ENCODE measurements at places on chromosomes 5 and 9.

DNA sequence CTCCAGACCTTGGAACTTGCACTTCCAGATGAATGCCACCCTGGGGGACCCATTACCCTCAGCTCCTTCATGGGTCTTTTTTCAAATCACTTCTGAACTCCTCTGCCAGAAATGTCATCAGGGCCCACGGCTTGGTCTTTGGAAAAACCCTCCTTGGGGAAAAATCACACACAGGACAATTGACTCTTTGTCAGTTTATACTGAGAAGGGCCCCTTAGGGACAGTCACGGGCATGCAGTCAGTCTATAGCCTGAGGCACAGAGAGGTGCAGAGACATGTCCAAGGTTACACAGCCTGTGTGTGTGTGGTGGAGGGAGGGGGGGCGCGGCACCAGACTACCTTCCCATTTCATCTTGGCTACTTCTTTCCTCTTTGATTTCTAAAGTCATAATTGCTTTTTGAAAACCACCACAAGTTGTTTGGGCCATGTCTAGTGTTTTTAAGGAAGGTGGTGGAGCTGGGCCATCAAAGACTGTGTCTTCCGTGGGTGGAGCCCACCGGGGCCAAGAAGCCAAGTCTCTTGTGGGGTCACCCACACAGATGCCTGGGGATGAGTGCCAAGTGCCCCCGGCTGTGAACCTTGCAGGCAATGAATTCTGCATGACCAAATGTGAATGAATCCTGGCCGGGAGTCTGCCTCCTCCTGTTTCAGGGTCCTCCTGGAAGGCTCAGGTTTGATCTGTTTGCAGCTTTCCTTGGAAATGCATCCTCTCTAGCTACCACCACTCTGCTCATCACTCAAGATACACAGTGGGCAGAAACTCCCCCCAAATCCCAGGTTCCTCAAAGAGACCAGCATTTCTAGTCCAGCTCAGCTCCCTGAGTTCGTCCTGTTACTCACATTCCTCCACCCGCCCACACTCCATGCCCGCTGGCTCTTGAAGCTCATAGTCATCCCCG lies 200.1 kb upstream of the TBC1D2 start:
- DNase-seq: no peak

- peak; percentile 90 for DNase-seq
Observed at GRCh38 chr9:113056191-113057106, at the start of gene ZFP37. Gene ZFP37, minus strand, starts transcription at chr9:113056724. Its CDS starts 36 bp downstream, at chr9:113056688.

DNA sequence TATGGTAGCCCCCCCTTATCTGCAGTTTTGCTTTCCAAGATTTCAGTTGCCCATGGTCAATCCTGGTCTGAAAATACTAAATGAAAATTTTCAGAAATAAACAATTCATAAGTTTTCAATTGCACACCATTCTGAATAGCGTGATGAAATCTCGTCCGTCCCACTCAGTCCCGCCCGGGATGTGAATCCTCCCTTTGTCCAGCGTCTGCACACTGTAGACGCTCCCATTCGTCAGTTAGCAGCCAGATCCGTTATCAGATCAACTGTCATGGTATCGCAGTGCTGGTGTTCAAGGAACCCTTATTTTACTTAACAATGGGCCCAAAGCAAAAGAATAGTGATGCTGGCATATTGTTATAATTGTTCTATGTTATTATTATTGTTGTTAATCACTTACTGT lies 98.6 kb downstream of the TMEM215 start:
- no peak for DNase-seq

DNA sequence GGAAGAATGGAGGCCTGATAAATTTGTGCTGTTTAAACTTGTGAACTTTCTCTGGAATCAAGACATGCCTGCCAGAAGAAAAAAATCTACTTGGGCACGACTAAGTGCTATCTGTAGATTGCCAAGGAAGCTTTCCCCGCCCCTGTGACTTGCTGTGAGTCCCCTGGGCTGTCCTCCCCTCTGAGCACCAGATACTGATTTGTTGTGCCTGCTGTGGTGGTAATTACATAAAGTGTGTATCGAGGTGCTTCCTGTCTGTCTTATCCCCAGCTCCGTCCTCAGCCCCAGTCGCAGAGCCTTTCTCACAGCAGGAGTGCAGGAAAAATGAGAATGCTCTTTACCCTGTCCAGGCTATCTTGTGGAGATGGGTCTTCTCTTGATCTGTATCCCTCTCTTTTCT lies 53.9 kb downstream of the TRIO start:
- no peak for DNase-seq

DNA sequence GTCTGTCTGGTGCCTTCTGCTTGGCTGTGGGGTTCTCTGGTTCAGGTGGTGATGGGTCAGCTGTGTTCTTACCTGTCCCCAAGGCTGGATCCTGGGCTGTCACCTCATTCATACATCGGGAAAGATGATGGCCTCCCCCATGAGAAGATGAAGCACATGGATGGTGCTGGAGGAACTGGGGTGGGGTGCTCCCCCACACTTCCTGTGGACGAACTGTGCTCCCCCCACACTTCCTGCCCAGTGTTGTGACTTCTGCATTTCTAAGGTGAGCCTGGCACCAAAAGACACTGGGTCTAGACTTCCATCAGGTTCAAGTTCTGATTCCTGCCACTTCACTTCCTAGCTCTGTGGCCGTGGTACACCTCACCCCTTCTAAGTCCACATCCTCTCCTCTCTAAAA lies 4.3 kb upstream of the SURF6 start:
- DNase-seq: no peak

DNA sequence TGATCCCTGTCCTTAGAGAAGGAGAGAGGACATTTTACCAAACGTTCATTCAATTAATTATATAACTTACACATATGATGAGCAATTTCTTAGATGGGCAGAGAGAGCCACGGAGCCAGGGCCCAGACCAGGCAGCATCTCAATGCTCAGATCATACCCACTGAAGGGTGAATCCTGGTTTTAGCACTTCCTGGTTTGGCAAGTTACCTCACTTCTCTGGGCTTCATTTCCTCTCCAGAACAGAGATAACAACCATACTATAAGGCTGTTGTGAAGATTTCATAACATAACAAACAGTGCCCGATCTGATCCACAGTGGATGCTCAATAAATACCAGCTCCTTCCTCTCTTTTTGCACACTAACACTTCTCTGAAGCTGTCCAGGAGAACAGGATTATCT lies 271.1 kb downstream of the DENND1A start:
- no peak for DNase-seq

DNA sequence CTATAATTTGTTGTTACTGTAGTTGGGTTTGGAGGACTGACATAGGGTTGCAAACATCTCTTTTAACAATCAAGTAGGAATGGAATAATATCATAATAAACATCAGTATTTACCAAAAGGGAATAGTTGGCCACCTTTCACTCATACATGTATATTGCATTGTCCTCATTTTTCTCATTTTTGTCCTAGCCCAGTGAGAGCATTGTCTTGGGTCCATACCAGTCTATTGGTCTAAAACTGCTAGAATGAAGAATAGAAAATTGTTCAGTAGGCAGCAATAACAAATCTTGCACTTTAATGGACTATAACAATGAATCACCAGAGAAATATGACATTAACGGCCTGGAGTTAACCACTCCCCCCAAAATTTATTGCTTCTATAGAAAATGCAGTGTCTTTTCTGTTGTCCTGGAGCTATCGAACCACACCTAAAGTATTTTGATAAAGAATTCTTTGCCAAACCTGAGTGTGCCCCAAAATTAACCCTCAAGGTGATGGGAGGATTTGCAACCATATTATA lies 80.9 kb upstream of the IL33 start:
- no peak for DNase-seq

DNA sequence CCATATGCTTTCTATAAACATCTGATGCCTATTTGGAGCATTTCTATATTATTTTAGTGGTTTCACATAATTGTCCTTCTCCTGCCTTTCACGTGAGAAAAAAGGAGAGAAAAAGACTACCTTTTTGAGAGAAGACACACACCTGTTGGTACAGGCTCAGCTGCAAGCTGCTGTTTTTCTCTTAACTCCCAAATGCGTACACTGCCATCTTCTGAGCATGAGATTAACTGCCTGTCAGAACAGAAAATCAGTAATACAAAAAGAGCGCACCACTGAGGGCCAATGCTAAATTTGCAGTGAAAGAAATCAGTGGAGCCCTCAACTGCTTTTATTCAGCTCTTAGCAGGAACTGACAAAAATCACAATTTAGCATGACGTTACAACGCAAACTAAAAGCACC lies 54.9 kb downstream of the WDR41 start:
- no peak for DNase-seq

DNA sequence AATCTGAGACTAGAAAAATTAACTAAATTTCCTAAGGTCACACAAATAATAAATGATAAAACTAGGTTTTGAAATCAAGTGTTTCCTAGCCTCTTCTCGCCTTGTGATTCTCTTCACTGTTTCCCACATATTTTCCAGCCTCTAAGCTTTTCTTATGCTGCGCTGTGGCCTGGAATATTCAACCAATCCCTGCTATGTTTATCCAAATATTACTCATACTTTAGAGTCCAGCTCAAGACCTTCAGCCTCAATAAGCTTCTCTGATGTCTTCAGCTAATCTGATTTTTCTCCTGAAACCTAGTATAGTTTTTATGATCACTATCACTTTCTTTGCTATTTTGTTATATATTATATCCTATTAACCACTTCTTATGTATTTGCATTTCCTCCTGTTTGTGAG lies 303.1 kb upstream of the CDH6 start:
- DNase-seq: no peak

DNA sequence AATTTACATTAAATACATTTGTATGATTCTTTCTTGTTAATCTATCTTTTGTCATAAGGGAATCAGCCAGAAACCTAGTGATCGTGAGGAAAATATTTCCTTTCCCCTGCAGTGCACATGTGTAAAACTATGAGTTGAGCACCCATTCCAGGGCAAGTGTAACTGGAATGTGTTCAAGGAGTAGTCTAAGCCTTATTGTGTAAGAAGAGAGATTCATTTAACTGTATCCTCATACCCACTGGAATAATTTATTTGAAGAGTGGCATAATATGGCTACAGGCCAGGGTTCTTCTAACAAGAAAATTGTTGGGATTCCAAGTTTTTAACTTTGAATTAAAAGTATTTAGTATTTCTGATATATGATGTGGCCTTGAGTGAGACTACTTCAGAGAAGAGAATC lies 1692.7 kb downstream of the EFNA5 start:
- DNase-seq: no peak

GRCh38 chr5:135502836-135503520 lies 32.8 kb downstream of the NEUROG1 start:
- DNase-seq: no peak

- no peak for DNase-seq
Observed at GRCh38 chr9:76895186-76895585, 10.7 kb downstream of the PRUNE2 start.

DNA sequence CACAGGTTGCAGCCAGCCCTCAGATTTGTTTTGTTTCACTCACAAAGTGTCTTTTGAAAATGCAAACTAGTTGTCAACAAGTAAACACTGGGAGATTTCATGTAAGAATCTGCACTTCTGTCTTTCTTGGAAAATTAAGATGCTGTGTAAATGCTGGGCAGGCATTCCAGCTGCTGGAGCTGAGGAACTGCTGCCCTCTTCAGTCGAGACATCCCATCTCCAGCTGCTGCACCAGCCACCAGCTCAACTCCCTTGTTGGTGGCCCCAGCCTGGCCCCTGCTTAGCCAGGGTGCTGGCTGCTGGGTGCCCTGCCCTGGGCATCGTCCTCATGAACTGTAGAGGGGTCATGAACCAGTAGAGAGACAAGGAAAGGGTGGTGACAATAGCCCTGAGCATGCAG lies 33.1 kb upstream of the AFAP1L1 start:
- no peak for DNase-seq

DNA sequence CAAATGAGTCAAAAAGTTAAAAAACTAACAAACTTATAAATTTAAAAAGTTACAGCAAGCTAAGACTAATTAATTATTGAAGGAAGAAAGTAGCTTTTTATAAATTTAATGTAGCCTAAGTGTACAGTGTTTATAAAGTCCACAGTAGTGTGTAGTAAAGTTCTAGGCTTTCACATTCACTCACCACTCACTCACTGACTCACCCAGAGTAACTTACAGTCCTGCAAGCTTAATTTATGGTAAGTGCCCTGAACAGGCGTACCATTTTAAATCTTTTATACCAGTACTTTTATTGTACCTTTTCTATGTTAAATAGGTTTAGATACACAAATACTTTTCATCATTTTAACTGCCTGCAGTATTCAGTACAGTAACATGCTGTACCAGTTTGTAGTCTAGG lies 80.0 kb upstream of the C9orf72 start:
- no peak for DNase-seq

DNA sequence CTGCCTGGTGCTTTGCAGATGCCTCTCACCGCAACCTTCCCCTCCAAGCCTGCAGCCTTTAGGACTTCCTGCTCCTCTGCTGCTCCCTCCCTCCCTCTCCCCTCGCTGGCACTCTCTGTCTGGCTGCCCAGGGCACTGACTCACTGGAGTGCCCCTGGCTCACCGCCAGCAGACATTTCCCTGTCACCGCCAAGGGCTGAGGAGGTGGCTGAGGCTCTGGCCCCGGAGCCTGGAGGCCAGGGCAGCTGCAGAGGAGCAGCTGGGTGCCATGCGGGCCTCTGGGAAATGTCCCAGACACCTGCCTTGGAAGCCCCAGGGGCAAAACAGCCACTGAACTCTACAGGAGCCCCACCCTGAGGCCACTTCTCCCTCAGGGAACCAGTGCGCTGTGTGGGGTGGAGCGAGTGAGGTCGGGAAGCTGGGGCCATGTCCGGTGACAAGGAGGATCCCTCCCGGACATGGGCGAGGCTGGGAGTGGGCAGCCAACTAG lies 53.4 kb downstream of the TENT4A start:
- DNase-seq: no peak

DNA sequence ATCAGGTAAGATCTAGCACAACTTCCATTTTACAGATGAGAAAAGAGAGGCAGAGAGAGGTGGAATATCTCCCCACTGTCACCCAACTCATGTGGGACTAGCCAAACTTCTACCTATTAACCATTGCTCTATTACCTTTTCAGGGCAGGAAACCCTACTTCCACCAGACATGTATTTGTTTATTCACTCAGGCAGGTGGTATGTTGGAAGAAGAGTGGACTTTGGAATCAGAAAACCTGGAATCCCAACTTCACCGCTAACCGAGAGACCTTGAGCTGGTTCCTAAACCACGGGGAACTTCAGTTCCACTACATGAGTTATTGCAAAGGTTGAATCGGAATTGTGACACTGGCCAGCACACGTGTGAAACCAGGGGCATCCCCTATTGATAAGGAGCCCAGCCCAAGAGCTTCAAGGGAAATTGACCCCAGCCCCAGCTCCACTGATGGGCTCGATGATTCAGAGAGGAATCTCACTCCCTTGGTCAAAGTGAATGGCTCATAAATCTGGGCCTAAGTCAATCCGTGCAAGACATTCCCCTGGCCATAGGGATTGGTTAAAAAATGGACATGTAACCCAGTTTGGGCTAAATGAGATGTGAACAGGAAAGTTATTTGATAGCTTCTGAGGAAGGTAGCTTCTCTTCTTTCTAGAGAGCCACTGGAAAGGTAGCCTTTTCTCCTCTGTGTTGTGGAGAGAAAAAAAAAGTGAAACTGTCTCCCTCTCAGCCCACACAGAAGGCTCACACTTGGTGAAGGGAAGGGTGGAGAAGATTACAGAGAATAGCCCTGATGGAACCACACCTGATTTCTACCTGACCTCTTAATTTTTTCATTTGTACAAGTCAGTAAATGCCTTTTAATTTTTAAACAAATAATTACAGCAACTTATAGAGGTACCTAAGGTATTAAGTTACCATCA lies 5.5 kb upstream of the GLIS3 start:
- no peak for DNase-seq

- no peak for DNase-seq
Observed at GRCh38 chr9:125529589-125530515, 177.2 kb downstream of the MAPKAP1 start.

Data from fibroblast of skin of left quadriceps (primary cell).